ENCODE measurements at places on chromosomes 13 and 19.

DNA sequence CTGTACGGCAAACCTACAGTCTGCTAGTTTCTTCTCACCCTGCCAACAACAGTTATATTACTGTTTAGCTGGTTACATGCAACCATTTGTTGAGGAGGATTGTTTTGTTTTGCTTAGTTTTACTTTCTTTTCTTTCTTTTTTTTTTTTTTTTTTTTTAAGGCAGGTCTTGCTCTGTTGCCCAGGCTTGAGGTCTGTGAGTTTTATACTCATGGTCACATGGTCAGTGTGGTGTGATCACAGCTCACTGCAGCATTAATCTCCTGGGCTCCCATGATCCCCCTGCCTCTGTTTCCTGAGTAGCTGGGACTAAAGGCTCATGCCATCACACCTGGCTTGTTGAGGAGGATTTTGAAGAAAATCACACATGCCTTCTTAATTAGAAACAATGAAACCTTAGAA is 505.6 kb downstream of the GPC5 start:
- DNase-seq, result no peak

- DNase-seq, result no peak
These were observed 314.2 kb downstream of the OLFM4 start for GRCh38 chr13:53342623-53343360.

DNA sequence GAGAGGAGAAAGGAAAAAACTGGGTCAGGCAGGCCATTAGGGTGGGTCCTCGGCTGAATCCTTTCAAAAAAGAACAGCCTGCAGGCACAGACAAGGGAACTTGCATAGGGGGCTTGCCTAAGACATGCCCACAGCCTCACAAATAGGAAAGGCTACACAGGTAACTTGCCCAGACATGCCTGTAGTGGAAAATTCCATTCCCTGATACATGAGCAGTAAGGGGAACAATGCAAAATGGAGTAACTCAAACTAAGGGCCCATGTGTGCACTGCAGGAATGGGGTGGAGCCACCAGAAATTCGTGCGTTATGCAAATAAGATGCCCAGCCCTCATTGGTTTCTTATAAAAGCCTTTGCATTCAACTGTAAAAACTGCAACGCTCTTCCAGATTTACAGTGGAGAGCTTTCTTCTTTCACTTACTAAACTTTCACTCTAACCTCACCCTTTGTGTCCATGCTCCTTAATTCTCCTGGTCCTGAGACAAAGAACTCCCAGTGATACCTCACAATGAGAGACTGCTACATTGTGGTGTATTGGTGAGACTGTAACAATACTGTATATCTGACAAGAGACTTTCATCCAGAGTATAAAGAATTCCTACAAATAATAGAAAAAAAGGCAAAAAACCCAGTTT is 59.5 kb upstream of the SLITRK1 start:
- DNase-seq, result no peak

DNA sequence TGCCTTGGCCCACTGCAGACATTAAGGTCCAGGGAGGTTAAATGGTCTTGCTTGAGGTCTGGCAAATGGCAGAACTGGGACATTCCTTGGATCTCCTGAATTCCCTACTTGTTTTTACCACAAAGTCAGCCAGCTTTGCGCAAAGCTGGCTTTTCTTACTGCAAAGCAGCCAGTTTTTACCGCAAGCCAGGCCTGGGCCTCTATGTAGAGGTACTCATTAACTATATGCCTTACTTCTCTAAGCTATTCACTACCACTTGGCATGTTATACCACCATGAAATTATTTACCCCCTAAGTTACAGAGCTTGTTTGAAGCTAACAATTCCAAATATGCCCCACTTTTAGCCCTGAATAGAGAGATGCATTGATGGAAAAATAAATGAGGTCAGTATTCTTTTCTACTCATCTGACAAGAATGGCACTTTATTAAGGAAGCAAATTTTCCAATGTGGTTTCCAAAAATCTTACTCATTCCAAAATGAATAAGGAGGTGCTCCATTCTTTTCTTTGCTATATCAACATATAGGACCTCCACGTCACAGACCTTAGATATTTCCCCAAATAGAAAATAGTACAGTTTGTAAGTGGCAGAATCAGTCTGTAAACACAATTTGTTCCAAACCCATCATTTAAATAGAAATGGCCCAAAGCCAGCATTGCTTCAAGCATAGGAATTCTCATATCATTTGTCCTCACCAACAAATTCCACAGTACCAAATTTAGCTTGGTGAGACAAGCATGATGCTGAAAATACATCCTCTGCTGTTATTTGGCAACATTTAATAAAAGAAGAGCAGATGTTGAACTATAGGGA is 143.9 kb upstream of the TSC22D1 start:
- no peak for DNase-seq

DNA sequence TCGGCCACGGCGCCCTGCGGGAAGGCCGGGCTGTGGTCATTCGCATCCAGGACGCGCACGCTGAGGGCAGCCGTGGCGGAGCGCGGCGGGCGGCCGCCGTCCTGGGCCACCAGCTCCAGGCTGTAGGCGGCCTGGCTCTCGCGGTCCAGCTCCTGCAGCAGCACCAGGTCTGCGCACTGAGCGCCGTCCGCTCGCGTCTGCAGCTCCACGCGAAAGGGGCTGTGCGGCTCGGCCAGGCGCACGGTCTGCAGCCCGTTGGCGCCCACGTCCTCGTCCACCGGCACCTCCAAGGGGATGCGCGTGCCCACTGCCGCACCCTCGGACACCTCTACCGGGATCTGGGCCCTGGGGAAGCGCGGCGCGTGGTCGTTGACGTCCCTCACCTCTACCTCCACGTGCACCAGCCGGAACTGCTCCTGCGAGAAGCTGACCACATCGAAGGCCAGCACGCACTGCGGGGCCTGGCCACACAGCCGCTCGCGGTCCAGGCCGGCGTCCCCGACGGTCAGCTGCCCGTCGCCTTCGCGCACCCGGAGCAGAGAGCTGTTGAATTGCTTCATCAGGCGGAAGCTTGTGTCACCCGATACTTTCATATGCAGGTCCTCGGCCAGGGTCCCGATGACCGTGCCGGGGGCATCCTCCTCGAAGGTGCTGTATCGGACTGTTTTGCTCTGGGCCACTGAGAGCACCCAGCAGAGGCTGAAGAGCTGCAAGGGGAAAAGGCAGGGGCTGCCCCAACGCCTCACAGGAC is 583 bp downstream of the PCDH8 start:
- DNase-seq, result no peak

GRCh38 chr13:66859078-66859477 is 371.1 kb downstream of the PCDH9 start:
- no peak for DNase-seq

DNA sequence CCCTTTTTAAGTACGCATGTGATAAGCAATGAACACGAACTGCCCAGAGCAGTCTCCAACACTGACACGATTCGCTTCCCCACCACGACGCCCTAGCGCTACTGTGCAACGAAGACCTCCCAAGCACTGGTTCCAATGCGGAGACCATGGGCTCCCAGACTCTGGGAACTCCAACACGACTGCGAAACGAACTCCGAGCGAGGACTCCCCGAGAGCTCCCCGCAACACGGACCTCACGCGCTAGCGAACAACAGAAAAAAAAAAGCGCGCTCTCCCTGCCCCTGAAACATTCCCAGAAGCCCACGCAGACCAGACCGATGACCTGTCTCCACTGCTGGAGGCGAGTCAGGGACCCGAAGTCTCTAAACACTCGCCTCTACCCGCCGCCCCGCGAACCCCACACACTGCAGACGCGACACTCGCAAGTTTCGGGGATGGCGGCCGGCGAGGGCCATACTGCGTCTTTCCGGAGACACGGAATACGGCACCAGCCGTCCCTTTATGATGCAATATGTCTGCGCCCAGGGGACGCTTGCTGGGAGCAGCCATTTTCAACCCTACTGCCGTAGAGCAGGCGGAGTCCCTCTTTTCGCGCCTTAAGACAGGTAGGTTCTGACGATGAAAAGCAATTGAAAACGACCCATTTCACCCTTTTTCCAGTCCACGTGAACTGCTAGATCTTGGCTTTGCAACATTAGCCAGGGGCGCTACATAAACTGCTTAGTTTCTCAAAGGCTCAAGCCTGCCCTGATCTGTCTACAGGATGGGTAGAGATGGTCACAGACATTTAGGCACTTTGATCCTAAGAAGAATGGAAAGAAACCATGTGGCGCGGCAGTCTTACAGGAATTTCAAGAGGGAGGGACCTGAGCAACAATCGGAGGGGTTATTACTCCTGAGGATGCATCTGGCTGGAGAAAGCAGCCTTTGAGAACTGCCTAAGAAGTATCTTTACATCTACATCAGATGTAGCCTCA is at the start of gene ZNF577:
Gene ZNF577 (minus strand): TSS at position 430 of the 977 bp plus-strand sequence. CDS start 7,569 bp downstream, outside the sequence.
- DNase-seq, result peak; percentile 78

DNA sequence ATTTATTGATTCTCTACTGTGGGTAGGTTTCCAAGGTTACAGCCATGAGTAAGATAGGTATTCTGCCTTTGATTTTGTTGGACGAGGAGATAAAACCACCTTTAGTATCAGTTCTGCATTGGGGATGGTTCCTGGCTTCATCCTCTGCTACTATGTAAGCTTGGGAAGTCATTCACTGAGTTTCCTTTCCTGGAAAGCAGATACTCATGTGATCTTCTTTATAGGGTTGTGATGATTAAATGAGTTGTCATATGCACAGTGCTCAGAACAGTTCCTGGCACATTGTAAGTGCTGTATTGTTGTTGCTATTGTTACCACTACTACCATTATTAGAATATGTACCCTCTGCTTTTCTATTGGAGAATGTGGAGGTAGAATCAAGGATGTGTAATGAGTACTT is 13.1 kb upstream of the WTIP start:
- no peak for DNase-seq

DNA sequence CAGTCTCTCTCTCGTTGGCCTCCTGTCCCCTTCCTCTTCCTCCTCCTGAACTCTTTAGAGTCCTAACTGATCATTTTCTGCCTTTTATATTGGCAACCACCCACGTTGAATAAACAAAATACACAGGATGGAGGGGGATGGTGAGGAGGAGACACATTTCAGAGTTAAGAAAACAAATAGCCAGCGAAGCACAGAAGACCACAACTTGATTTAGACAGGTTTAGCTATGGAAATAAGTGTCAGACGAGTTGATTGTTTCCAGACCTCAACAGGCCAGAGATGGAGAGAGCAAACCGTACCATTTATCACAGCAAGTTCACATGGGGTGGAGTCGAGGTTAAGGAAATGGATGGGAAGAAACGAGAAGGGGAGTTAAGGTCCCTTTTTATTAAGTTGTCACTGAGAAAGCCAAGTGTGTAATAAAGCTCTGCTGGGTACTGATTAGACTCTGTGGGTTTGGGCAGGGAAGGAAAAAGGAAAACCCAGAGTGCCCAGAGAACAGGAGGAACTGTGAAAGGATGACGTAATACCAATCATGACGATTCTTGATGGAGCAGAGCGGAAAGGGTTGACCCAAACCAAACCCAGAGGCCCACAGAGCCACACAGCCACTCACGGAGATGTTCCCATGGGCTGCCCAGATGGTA is 11.1 kb upstream of the SERP2 start:
- no peak for DNase-seq

DNA sequence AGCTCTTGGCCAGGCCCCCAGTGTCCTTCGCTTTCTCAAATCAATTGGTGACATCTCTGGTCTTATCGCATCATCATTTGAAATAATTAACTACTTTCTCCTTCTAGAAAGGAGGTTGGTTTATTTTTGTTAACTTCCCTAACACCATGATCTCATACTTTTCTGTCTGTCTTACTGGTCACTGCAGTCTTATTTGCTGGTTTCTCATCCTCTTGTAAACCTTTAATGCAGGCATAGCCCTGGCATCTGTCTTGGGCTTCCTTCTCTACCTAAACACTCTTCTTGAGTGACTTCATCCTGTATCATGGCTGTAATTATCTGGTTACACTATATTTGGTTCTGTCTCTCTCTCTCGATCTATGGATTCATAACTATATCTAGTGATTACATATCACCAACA is 152.8 kb downstream of the CYSLTR2 start:
- no peak for DNase-seq

GRCh38 chr13:79373916-79374315 is 32.1 kb downstream of the RBM26 start:
- DNase-seq, result no peak

- peak; percentile 82 for DNase-seq
These were observed 17.9 kb upstream of the ZDHHC20 start for GRCh38 chr13:21476893-21477472.

GRCh38 chr19:48044561-48044960 is 682 bp upstream of the CABP5 start:
- DNase-seq, result no peak

GRCh38 chr13:39955560-39955959 is 300.1 kb downstream of the COG6 start:
- DNase-seq, result no peak

GRCh38 chr13:28494504-28494777 is 487 bp downstream of the FLT1 start:
- DNase-seq, result no peak

DNA sequence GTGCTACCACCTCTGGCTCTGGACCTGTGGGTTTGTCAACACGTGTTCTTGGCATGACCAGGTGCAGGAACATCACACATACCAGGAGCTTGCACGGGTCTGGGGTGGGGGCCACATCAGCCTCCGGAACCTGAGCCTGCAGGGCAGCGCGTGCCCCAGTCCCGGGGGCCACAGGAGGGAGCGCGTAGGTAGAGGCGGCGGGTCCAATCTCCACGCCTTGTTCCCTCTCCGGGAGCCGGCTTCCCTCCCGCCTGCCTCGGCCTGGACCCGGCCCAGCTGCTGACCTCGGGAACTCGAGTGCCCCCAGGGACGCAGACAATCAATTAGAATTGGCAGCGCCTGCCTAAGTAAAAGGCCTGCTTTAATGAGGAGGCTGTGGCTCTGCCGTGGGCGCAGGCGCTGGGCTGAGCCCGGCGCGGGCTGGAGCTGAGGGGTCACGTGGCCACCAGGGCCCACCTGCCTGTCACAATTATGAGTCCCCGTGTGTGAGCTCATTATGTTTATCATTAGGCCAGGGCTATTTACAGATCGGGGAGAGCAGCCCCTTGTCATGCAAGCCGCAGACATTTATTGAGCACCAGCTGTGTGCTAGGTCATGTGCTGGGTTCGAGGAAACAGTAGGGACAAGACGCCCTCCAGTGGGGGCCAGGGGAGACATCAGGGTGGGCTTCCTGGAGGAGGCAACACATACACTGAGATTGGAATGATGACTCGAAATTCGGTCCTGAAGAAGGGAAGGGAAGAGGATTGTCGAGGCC is 32.2 kb upstream of the TNFAIP8L1 start:
- DNase-seq, result no peak

- DNase-seq, result no peak
These were observed 30.8 kb downstream of the CCNE1 start for GRCh38 chr19:29842471-29843179.

DNA sequence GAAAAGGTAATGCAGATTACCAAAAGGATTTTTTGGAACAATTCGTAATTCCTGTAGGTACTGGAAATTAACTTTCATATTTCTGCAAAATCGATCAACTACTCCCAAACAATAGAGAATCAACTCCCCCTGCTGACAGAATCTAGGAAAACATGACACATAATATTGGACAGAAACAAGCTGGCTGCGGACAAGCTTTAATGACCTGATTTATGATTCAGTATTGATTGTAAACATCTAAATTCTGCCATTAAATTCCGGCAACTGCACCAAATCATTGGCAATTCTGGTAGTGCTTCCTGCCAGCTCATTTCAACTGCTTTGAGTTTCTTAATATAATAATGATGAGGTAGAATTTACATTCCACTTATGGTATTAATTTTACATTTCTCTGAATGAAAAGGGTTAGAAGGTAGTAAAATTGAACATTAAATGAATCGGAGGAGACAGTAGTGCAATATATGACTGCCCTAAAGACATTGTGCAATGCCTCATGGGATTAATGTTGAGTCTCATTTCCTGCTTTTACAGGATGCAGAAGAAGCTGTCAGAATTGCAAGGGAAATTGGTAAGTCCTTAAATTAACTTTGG is 146.5 kb downstream of the PCCA start:
- DNase-seq, result no peak
